ENCODE measurements at places on chromosomes 3 and 15. TPM values are rescaled to one million over a fixed set of nuclear protein-coding genes. Genes with fewer than 3 reads are reported as not detected.

- DNase-seq, result no peak
Measured at GRCh38 chr3:116951610-116952009, 242.0 kb downstream of the TUSC7 start.

DNA sequence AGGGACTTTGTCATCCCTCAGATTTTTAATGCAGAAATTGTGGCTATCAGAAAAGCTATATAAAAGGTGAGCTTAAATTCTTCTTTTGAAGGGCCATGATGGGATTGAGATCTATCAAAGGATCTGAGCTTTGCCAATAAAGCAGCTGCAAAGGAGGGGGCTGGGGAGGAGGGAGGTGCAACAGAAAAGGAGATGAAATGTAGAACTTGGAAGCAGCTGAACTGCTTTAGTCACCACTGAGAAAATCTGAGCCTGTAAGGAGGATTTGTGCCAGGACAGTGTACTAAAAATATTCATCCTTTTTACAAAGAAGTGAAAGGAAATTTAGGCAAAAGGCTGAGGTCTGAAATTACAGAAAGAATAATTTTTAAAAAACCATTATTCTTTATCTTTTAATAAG, 10.4 kb downstream of the TSPAN3 start:
- no peak for DNase-seq

DNA sequence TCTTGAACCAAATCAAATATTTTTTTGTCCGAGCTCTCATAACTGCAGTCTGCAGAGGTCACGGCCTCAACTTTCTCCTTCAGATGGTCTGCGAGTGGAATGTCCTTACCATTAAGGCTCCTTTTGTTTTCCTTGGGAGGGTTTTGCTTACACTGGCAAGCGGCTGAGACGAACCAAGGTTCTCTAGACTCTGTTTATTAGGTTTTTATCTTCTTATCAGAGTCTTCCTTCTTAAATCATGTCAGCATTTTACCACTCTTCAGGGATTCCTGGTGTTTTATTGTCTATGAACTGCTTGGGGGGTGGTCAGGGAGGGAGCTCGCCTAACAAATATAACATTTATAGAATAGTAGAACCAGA, 773.7 kb upstream of the NR2F2 start:
- no peak for DNase-seq

GRCh38 chr3:65170390-65171042, 482.7 kb upstream of the ADAMTS9 start:
- peak; percentile 85 for DNase-seq

DNA sequence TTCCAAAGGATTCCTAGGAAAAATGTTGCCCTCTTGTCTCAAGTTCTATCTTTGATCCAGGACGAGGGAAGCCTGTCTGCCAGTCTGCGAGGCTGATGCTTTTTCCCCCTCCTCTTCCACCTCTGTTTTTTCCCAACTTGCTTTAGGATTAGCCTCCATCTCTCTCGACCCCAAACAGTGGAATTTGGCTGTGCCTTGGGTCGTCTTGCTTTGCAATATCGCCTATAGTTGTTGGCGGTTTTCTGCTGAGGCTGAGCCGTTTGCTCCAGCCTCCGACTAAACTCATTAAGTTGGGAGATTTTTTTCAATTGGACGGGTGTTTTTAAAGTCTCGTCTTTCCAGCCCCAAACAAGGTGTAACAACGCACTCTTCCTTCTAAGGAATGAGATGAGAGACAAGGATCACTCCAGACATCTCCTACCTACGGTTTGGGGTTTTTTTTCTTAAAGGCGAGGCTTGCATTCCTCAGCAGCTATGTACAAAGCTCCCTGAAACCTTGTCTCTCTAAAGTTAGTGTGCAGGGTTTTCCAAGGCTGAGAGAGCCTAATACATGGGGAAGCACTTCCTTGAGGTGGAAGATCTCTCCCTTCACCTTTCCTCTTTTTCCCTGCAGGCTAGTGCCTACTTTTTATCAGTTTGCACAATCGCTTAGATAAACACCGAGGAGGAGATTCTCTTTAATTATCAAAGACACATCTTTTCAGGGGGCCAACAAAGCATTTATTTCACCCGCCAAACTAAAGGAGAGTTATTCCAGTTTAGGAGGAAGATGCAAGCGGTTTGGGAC, 4.8 kb upstream of the NR2F2 start:
- DNase-seq, result no peak

DNA sequence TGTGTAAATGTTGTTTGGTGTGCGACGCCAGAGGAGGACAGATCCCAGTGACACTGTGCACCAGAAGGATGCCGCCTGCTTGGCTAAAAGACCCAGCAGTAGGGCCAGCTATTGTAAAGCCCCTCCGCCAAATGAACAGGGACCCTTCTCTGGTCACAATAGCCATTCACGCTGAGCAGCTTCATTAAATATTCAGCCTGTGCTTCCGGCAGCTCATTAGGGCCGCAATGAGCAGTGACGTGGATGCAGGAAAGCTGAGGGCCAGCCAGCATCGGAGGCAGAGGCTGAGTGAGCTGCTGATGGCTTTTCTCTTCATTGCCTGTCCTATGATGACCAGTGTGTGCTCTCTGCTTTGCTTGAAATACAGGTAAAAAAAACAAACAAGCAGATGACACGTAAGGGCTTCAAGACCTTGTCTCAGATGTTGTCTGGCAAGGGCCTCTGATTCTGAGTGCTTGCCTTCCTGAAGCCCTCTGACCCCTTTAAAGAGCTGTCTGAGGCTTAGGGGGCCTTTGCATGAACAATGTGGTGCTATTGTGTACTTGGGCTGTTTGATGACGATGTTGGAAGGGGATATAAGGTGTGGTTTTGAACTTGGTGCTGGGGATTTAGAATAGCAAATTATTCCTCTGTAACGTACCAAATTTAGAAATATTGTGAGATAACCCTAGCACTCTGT, 130.4 kb downstream of the FEZF2 start:
- DNase-seq, result no peak

GRCh38 chr3:79038636-79039035, 729.2 kb downstream of the ROBO1 start:
- no peak for DNase-seq

DNA sequence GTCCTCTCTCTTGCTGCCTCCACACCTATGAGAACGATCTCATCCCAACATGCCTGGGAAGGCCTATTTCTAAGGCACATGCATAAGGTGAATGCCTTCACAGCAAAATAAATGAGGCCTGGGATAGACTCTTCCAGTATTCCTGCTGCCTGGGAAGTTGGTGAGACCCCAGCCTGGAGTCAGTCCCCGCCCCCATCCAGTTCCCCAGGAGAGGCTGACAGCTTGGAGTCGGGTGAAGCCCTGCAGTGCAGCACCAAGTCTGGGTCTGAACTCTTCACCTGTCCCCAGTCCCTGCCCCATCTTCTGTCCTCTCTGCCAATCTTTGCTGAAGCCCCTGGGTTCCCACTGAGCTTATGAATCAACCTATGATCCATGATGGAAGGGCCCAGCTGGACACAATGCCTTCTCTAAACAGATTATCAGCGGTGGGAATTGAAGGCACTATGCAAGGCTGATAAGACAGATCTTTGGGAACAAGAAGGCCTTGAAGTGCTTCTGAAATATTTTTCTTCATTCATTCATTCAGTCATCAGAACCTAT, 10.2 kb upstream of the APBA2 start:
- DNase-seq, result no peak

- no peak for DNase-seq
Measured at GRCh38 chr15:33419701-33420100, 108.9 kb downstream of the RYR3 start.

Gene LYZL4
- total RNA-seq, result not detected

DNA sequence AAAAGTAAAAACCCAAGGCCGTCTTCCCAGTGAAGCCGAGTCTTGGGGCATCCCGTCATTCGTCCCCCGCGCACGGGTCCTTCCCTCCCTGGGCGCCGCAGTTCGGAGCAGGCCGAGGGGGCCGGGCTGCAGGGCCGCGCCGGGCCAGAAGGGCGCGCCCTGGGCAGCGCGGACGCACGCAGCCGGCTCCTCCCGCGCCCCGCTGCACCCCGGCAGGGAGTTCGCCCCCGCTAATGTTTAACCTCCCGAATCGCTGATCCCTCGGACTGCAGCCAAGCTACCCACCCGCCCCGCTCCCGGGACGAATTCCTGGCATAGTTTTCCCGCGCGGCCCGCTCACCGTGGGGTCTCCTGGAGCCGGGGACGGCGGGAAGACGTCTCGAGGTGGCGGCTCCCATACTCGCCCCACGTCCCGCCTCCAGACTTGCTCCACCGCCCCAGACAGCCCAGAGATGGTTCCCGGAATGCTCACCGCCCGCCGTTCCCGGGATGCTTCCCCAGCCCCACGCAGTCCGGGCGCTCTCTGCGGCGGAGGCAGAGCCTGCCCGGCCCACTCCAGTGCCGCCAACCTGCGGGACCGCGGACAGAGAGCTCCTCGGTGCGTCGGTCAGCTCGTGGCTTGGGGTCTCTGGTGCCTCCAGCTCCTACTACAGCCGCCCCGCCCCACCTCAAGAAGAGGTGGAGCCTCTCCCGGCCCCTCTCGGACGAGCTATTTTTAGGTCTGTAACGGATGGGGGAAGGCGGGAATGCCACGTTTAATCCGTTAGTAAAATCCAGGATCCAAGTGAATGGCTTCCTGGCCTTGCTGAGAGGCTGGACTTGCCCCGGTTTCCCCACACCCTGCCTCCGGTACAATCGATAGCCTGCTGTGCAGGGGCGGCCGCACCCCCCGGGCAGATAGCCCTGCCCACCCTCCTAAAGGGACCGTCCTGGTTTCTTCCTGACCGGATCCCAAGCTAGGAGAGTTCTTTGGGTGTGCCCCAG, at the start of gene DZIP1L:
TSS of gene DZIP1L (minus strand) at position 621 of the 984 bp plus-strand sequence. CDS start 11,637 bp downstream, outside the sequence.
- no peak for DNase-seq

GRCh38 chr3:134709076-134709475, 58.3 kb upstream of the KY start:
- DNase-seq, result no peak

- DNase-seq, result no peak
Measured at GRCh38 chr15:47395076-47395475, 322.2 kb upstream of the SEMA6D start.

DNA sequence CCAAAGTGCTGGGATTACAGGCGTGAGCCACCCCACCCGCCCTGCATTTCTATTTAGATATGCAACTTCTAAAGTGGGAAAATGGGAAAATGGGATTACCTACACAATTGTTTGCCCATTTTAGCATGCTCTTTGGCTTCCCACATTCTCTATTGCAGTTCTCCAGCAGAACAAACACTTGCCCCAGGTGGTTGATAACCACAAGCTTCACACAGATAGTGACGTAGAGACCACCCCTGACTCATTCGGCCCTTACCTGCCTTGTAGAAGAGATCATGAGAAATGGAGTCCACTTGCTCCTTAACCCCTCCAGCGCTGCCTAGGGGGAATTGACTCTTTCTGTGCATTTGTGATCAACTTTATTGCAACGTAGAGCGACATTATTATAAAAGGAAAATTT, 83.2 kb upstream of the RAP2B start:
- DNase-seq, result no peak

GRCh38 chr3:8972639-8973038, 9.4 kb upstream of the RAD18 start:
- DNase-seq, result no peak

DNA sequence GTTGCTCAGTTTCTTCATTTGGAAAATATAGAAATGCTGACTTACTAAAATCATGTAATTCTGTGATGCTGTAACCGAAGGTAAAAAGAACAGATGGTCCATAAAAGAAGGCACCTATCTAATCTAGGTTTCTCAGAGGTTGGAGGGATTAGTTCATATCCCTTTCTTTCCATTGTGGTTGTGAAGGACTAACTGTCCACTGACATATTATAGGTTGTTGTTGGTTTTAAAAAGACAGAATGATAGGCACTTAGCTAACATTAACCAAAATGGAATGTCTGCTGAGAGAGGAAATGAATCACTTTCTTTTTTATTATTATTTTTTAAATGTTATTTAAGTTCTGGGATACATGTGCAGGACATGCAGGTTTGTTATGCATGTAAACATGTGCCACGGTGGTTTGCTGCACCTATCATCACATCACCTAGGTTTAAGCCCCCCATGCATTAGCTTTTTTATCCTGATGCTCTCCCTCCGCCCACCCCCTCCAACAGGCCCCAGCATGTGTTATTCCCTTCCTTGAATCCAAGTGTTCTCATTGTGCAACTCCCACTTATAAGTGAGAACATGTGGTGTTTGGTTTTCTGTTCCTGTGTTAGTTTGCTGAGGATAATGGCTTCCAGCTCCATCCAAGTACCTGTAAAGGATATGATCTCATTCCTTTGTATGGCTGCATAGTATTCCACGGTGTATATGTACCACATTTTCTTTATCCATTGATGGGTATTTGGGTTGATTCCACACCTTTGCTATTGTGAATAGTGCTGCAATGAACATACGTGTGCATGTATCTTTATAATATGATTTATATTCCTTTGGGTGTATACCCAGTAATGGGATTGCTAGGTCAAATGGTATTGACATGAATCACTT, 45.8 kb downstream of the ALDH1A2 start:
- no peak for DNase-seq

GRCh38 chr3:19293295-19293694, 145.0 kb downstream of the KCNH8 start:
- DNase-seq, result no peak

DNA sequence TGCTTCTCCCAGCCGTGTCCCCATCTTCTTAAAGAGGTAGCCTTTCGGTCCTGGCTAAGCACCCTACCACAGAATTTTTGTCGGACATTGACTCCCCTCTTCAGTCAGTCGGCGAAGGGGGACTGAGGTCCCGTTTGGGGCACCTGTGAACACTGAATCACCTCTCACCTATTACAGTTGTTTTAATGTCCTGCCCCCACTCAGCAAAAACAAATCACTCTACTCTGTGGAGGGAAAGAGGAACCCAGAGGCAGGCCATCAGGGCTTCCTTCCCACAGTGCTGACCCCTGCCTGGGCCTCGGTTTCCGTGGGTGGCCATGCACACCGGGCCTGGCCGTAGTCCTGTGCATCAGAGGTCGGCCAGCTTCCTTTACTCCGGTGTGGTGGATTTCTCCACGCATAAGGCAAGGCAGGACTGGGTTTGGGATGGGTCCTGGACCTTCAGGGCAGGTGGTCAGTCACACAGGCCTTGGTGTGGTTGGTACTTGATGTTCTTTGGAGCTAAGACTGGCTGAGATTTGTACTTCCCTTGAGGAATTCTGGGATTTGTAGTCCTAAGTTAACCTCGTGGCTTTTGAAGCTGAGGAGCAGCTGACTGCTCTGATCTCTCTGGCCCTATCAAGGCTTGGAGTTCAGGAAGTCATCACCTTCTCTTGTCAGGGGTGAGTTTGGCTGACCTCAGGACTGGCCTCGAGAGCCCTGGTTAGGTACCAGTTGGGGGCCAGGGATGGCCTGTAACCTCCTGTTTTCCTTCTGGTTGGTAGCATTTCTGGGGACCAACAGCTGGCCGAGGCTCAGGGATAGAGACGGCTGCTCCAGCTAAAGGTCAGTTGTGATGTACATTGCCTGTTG, 627 bp upstream of the FAM131A start:
- no peak for DNase-seq

Measured in epithelial cell of proximal tubule (primary cell).